LHCN-M2 (cell line): ENCODE measurements at places on chromosomes 6 and 20. TPM values are rescaled to one million over a fixed set of nuclear protein-coding genes. Genes with fewer than 3 reads are reported as not detected.

PSORS1C1 gene
- 0.64 and 0.69 TPM in 2 replicates for total RNA-seq

PGC gene
- not detected in 2 replicates for total RNA-seq

BPIFB1 gene
- not detected in 2 replicates for total RNA-seq

TNNC2 gene
- 0.34 and 0.38 TPM in 2 replicates for total RNA-seq

CDK5RAP1 gene
- 23.5 and 29.0 TPM in 2 replicates for total RNA-seq
